ENCODE measurements at places on chromosomes 4 and X. TPM values are rescaled to one million over a fixed set of nuclear protein-coding genes. Genes with fewer than 3 reads are reported as not detected.

Gene GPAT3
- total RNA-seq, result 33.8 TPM

- DNase-seq, result no peak
Measured at GRCh38 chrX:16603822-16604221, 46.1 kb upstream of the S100G start.

DNA sequence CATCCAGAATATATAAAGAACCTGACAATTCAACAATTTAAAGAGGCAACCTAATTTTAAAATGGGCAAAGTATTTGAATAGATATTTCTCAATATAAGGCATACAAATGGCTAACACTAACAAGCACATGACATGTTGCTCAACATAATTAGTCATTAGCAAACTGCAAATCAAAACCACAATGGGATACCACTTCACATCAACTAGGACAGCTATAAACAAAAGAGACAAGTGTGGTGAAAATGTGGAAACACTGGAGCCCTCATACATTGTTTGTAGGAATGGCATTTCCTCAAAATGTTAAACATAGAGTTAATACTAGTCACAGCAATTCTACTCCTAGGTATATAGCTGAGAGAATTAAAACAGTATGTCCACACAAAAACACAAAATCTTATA lies 96.7 kb downstream of the CORIN start:
- no peak for DNase-seq

Gene CT47B1
- total RNA-seq, result not detected

DNA sequence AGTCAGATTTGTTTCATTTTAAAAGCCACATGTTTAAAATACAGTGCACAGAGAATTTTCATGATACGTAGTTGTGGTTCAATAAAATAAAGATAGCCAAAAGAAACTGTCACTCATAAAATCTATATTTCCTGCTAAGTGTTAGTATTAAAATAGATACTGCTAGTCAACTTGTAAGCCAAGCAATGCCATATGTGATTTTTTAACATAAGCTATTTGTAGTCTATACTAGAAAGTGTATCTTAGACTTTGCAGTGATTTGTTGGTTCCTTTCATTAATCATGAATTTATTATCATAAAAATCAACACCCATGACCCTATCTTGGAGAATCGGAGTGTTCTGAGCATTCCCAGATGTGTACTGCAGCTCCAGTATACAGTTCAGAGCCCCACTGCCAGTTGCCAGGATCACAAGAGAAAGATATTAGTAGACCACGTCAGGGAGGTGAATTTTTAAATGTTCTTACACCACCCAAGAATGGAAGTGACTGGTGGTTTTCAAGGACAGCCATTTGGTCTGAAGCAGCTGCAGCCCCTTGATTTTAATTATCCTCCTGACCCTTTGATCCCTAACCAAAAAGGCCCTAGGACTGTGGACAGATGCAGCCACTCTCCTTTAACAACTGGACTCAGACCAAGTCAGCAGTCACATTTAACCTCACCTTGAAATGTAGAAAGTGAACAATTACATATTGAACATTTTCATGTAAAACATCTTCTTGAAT lies 163.1 kb downstream of the PALLD start:
- DNase-seq, result no peak

DNA sequence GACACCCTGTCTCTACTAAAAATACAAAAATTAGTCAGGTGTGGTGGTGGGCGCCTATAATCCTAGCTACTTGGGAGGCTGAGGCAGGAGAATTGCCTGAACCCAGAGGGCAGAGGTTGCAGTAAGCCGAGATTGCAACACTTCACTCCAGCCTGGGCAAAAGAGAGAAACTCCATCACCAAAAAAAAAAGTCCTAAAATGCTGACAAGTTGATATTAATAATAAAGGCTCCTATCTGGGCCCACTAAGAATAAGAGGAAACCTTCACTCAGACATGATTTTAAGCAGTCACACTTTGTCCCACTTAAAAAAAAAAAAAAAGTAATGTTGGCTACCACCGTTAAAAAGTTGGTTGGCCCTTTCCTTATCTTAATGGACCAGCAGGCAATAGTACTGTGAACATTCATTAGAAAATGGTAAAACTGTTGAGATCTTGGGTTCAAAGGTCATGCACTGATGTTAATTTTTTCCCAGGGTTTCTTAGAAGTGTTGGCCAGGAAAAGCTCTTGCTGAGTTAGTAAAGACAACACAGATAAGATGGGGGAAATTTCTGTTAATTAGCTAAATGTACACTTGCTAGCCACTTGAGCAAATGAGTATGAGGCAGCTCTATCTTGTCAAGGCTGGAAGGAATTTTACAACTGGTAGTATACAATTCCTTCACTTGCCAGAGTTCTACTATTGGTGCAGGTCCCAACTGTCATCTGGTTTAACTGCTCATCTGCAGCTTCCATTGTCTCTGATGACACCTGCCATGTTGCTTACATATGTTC lies 43.6 kb upstream of the BMP2K start:
- DNase-seq, result no peak

Gene RBMX
- 73.5 TPM for total RNA-seq

GRCh38 chrX:10190367-10190766 lies 33.6 kb downstream of the CLCN4 start:
- no peak for DNase-seq

- DNase-seq, result no peak
Measured at GRCh38 chrX:14501327-14501726, 28.0 kb upstream of the GLRA2 start.

- no peak for DNase-seq
Measured at GRCh38 chr4:6941796-6942195, 32.2 kb downstream of the TBC1D14 start.

DNA sequence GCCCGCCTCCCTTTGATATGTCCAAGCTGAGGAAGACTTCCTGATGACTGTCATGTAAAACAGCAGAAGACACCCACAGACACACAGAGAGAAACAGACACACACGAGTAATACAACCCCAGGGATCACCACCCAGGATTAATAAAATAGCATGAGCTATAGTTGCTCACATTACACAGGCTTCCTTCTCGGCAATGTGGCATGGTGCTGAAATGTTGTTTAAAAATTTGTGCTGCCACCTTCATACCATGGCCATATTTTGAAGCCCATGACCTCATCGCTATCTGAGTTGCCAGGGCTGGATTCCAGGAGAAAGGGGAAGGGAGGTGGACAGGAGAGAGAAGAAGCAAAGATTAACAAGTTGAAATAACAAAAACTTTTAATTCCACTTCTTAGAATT lies 111.7 kb downstream of the SYNPO2 start:
- no peak for DNase-seq

Gene XK
- 8.7 TPM for total RNA-seq

DNA sequence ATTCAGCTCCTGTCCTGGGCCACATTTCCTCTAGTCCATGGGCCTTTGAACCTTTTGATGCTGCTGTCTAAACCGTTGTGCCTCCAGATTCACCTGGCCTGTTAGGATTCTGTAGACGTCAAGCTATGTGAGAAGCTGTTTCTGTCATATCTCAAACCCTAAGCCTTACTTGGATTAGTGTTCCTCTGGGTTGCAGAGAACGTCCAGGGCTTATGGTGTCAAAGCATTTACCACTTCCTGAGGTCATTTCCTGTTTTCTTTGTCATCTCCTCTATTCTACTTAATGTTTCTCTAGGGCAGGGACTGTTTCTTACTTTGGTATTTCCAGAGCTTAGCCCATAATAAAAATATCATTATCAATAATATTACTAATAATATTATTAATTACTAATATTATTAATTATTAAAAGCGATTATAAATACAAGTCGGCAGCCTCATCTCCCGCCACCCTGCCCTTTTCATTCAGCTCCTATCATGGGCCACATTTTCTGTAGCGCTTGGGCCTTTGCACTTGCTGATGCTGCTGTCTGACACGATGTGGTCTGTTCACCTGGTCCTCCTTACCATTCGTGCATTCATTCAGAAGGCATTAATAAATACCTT lies 19.1 kb downstream of the PRIMPOL start:
- no peak for DNase-seq

DNA sequence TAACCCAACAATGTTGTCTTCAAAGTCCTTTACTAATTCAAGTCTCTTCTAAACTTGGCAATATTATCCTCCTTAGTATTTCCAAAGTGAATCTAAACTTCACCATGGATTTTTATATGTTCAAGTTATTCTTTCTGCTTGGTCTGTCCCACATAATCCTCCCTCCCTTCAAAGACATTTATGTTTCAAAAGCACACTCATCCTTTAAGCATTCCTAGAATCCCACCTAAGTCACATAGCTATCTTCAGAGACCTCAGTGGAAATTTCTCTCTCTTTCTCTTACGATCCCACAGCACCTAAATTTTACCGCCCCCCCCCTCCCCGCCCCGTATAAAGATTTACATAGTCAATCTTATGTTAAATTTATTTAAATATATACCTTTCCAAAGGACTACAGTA lies 314.9 kb upstream of the GRIA3 start:
- no peak for DNase-seq
